Brain (organoid and tissue), 16 donors: ENCODE measurements at places on chromosomes 7 and 10.

DNA sequence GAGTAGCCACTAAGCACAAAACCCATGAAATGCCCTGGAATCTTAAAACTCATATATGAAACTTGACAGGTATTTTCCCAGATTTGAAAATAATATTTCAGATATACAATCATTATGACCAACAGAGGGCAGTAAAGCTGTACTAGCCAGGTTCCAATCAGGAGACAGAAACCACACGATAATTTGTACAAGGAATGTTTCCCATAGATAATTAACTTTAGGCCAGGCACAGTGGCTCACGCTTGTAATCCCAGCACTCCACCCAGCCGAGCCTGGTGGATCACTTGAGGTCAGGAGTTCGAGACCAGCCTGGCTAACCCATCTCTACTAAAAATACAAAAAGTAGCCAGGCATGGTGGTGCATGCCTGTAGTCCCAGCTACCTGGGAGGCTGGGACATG, 31.0 kb upstream of the NUB1 start:
- peak; percentile 17 for DNase-seq

DNA sequence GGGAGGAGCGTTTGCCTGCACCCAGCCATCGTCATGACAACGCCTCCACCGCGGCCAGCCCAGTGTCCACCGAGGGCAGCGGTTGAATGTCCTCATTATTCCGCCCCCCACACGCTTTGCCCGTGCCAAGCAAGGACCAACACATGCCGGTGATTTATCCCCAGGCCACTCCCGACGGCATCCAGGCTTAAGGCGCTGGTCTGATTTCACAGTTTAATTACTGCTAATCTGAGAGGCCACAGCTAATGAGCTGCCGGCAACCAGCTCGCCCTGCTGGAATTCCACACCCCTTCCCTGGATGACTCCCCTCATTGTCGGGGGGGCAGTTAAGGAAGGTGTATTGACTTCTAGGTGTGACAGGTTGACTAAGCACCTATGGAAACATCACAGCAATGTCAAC, 432.3 kb downstream of the DNAJB6 start:
- DNase-seq: peak; percentile 88

GRCh38 chr10:89695307-89695706, 6.1 kb upstream of the KIF20B start:
- no peak for DNase-seq

- no peak for DNase-seq
Observed at GRCh38 chr10:75508814-75509306, 77.4 kb downstream of the LRMDA start.

DNA sequence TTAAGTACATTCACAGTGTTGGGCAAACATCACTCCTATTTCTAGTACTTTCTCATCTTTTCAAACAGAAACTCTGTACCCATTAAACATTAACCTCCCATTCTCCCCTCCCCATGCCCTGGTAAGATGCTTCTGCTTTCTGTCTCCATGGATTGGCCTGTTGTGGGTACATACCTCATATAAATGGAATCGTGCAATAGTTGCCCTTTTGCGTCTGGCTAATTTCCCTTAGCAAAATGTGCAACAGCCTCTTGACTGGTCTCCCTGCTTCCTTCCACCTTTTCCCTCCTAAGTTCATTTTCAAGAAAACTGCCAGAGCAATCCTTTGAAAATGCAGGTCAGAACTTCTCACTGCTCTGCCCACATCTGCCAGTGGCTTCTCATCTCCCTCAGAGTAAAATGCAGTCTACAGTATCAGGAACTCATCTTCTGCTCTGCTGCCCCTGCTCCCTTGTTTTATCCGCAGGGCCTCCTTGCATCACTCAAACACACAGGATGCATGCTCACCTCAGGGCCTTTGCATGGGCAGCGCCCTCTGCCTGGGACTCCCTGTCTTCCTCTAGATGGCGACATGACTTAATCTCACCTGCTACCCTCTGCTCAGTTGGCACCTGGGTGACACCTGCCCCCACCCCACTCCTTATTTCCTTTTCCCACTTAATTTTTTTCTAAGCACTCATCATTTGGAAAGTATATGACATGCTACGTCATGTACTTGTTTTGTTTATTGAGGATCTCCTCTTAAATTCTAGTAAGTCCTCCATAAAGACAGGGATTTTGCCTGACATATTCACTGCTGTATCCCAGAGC, 44.3 kb upstream of the ECHDC3 start:
- no peak for DNase-seq

GRCh38 chr10:7657552-7657951, 9.2 kb downstream of the ITIH5 start:
- no peak for DNase-seq

DNA sequence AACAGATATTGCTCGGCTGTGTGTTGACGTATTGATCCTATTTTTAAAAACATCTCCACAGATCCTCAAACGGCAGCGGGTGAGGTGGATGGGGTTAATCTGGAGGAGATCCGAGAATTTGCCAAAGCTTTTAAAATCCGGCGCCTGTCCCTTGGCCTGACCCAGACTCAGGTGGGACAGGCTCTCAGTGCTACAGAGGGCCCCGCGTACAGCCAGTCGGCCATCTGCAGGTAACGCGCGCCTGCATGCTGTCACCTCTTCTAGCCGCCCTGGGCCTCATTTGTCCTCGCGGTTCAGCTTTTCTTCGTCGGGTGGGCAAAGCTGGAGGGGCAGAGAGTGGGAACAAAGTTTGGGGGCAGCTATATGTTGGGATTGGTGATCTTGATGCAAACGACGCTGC, 105.7 kb upstream of the YAE1 start:
- no peak for DNase-seq

DNA sequence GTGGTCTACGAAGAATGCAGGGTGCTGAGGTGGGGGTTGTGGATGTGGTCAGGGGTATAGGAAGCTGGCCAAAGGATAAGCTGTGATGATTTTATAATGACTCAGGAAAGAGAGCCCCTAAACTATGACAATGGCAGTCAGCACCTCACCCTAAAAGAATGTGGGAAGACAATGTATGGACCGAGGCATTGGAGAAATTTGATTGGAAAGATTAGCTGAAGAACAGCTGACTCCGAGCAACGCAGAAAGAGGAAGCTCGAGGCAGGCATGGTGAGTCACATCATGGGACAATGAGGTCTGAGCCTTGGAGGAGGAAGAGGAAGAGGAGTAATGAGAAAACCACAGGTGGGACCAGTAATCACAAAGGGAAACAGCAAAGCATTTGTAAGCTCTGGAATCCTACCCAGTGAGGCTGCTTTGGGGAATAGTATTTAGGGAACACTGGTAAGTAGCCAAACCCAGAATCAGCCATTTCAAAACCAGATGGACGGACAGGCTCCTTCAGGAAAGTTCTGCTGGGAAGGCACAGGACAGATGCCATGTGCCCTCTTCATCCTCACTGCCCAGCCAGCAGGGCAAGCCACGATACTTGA, 295.4 kb downstream of the PRPF18 start:
- peak; percentile 20 for DNase-seq

DNA sequence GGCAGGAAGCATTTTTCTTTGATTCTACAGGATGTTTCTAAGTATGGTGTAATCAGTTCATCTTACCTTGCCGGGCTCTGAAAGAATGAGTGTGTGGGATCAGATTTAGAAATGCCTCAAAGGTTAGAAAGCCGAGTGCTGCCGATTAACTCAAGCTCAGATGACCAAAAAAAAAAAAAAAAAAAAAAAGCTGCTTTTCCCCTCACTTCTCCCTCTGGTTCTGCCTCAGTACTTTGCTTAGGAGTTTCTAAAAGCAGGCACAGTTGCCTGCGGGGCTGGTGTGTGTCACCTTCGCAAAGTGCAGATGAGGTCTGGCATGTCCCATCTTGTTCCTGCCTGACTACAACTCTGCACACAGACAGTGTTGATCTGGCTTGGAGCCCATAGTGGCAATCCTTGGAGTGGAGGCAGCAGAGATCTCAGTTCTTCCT, 47.0 kb downstream of the KIAA1217 start:
- DNase-seq: no peak

DNA sequence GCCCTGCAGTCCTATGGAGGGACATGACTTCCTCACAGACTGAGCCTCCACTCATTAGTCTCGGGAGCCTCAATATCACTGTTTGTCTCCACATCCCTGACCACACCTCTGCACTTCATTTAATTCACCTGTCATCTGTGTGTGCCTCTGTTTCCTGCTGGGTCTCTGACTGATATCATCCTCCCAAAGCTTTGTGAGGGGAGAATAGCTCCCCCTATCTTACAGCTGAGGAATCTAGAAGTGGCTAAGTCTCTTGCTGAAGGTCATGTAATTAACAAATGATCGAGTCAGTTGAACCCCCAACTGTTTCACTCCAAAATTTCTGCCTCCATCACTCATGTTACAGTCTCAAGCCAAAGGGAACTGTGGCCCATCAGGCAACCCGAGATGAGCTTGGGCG, 5.5 kb upstream of the CPXM2 start:
- DNase-seq: no peak

GRCh38 chr7:106966121-106966520, 78.4 kb upstream of the PRKAR2B start:
- no peak for DNase-seq

GRCh38 chr7:81260152-81260551, 341.3 kb upstream of the SEMA3C start:
- DNase-seq: no peak

DNA sequence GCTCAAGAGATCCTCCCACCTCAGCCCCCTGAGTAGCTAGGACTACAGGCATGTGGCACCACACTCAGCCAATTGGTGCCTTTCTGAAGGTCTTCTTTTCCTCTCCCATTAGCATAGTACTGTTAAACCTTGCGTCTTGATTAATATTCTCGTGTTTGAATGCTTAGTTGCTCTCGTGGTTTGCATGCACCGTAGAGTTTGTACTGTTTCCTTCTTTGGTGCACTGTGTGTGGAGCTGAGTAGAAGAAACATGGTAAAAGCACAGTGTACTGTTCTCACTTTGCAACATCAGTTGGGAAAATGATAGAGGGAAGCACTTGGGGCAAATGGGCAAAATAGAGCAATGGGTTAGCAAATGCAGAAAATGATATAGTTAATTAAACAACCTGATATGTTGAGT, 27.6 kb upstream of the RPA3 start:
- DNase-seq: no peak

- DNase-seq: peak; percentile 77
Observed at GRCh38 chr10:73644015-73644743, 2.9 kb upstream of the MYOZ1 start.

GRCh38 chr7:17441557-17441956, 143.1 kb downstream of the AHR start:
- DNase-seq: no peak

DNA sequence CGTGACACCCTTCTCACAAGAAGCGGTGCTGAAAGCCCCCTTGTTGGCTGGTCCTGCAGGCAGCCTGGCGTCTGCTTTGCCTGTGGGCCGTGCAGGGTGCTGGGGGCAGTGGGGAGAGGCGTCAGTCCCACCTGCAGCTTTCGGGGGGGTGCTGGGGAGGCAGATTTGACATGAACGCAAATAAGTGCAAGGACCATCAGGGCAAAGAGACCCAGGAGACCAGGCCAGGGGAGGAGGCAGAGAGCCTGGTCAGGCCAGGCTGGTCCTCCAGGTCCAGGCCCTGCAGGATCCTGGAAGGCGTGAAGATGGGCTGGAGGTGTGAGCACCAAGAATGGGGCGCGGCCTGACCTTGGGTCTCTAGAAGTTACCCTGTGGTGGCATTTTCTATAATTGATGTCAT, 81.6 kb downstream of the MGMT start:
- DNase-seq: no peak

DNA sequence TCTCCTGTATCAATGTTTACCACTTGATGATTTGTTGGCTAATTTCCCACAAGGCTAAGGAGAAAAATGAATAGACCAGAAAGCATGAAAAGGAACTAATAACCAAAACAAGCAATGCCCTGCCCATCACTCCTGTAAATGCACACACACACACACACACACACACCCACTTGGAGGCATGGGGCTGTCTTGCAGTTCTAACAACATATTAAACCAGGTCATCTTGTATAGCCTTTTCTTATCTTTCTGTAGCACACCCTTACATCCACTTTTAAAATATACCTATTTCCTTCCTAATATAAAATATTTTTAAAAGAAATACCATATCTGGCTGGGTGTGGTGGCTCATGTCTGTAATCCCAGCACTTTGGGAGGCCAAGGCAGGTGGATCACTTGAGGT, 105.3 kb downstream of the CTTNBP2 start:
- no peak for DNase-seq

- no peak for DNase-seq
Observed at GRCh38 chr7:127187740-127188139, 65.0 kb downstream of the GRM8 start.

DNA sequence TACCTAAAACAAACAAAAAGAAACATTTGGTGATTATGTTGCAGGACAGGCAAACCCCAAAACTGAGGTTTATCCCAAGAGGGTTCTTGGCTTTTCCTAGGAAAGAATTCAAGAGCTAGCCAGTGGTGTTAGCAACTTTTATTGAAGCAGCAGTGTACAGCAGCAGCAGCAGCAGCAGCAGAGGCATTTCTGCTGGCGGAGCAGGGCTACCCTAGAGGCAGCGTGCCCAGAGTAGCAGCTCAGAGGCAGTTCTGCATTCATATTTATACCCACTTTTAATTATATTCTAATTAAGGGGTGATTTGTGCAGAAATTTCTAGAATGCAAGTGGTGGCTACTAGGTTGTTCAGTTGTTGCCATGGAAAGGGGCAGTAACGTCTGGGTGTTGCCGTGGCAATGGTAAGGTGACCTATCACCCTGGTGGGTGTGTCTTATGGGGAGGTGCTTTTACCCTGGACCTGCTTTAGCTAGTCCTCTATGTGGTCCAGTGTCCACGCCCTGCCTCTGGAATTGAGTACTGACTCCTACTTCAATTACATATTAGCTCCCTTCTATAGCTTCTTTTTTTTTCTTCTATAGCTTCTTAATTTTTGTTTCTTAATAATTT, 53.9 kb downstream of the VCL start:
- DNase-seq: no peak

DNA sequence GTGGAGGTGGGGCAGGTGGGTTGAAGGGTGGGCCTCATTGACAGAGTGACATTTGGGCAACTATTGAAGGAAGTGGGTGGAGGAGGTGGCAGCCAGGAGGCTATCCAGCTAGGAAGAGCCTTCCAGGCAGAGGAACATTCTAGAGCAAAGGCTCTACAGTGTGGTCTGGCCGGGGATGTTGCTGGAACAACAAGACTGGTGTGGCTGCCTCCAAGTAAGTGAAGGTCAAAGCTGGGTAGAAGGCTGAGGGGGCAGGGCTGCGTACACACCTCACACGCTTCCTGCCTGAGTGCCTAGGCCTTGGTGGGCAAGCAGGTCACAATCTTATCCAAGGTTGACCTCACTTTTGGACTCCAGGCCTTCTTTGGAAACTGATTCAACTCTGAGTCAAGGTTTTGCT, 6.6 kb downstream of the CPA1 start:
- no peak for DNase-seq

- DNase-seq: no peak
Observed at GRCh38 chr10:130470973-130471372, 334.8 kb downstream of the GLRX3 start.

- DNase-seq: no peak
Observed at GRCh38 chr7:148148456-148148855, 442.1 kb upstream of the C7orf33 start.
